ENCODE measurements at places on chromosomes 4 and X. TPM values are rescaled to one million over a fixed set of nuclear protein-coding genes. Genes with fewer than 3 reads are reported as not detected.
A peak's percentile ranks its signal among the peaks of the same experiment; 100 is the strongest.

GRCh38 chr4:8355306-8355705 is 85.2 kb downstream of the ACOX3 start:
- no peak overlapping the region for H3K4me3 ChIP-seq
- peaks cover 16% of the 10 kb centered on the region for H3K4me1 ChIP-seq
- peaks cover 16% of the 10 kb centered on the region for H3K27me3 ChIP-seq
- DNase-seq: peak; percentile 16

DNA sequence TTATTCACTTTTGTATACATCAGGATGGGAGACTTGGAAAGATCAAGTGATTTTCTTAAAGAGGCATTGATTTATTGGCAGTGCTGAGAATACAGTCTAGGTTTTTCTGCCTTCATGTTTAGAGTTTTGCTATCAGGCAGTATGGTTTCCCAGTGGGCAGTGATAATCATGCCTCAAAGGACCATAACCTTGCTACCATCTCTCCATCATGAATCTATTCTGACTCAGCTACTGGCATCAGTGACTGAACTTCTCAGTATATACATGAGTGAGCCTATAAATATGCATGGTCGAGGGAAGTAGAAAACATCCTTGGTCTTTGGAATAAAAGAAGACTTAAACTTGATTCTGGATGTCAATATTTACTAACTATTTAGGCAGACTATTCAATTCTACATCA is 562.0 kb upstream of the AADAT start:
- DNase-seq: peak; percentile 29
- H3K27ac ChIP-seq: no peak overlapping the region
- no peaks in the 10 kb centered on the region for H3K4me1 ChIP-seq
- H3K4me3 ChIP-seq: no peak overlapping the region
- H3K36me3 ChIP-seq: no peaks in the 10 kb centered on the region

- no peaks in the 10 kb centered on the region for H3K36me3 ChIP-seq
- no peak for DNase-seq
- H3K27ac ChIP-seq: no peak overlapping the region
- no peaks in the 10 kb centered on the region for H3K4me1 ChIP-seq
- no peaks in the 10 kb centered on the region for H3K27me3 ChIP-seq
These were observed 69.0 kb downstream of the ATOH1 start for GRCh38 chr4:93897559-93897958.

Gene NPY2R
- not detected for polyA plus RNA-seq

DNA sequence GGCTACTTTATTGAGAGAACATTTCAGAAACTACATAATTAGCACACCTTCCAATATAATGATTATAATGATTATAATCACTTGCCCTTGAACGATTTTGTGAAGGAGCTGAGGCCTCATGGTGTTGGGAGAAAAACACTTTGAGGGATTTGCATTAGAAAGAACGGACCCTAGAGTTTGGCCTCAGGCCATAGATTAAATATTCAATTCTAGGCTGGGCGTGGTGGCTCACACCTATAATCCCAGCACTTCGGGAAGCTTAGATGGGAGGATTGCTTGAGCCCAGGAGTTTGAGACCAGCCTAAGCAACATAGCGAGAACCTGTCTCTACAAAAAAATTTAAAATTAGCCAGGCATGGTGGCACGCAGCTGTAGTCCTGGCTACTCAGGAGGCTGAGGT is 12.9 kb upstream of the PRKG2 start:
- no peak overlapping the region for H3K4me3 ChIP-seq
- DNase-seq: no peak
- H3K27ac ChIP-seq: no peak overlapping the region

Gene ENOX2
- 5.9 TPM for polyA plus RNA-seq

GRCh38 chr4:77263247-77263646 is 106.2 kb downstream of the CCNG2 start:
- no peak overlapping the region for H3K27ac ChIP-seq
- no peak overlapping the region for H3K4me3 ChIP-seq
- no peaks in the 10 kb centered on the region for H3K27me3 ChIP-seq
- DNase-seq: peak; percentile 4
- H3K36me3 ChIP-seq: no peaks in the 10 kb centered on the region

Gene PRRG3
- polyA plus RNA-seq: not detected

GRCh38 chr4:96312046-96312685 is 472.3 kb downstream of the PDHA2 start:
- H3K4me3 ChIP-seq: no peak overlapping the region
- no peaks in the 10 kb centered on the region for H3K4me1 ChIP-seq
- no peaks in the 10 kb centered on the region for H3K36me3 ChIP-seq
- no peak for DNase-seq
- no peaks in the 10 kb centered on the region for H3K27me3 ChIP-seq
- H3K27ac ChIP-seq: no peak overlapping the region

- no peak overlapping the region for H3K27ac ChIP-seq
- H3K36me3 ChIP-seq: peaks cover 7% of the 10 kb centered on the region
- no peak overlapping the region for H3K4me3 ChIP-seq
- DNase-seq: no peak
- peaks cover 2% of the 10 kb centered on the region for H3K27me3 ChIP-seq
- no peaks in the 10 kb centered on the region for H3K4me1 ChIP-seq
These were observed 5.0 kb downstream of the MAP7D3 start for GRCh38 chrX:136246201-136246600.

GRCh38 chrX:35743331-35743730 is 54.8 kb upstream of the MAGEB16 start:
- no peak for DNase-seq
- no peaks in the 10 kb centered on the region for H3K4me1 ChIP-seq
- no peaks in the 10 kb centered on the region for H3K36me3 ChIP-seq

GRCh38 chr4:99859618-99860017 is 34.6 kb downstream of the LAMTOR3 start:
- no peak for DNase-seq
- no peak overlapping the region for H3K27ac ChIP-seq
- no peak overlapping the region for H3K4me3 ChIP-seq
- peaks cover 11% of the 10 kb centered on the region for H3K27me3 ChIP-seq
- no peaks in the 10 kb centered on the region for H3K4me1 ChIP-seq
- H3K36me3 ChIP-seq: no peaks in the 10 kb centered on the region

Gene AR
- 1.5 TPM for polyA plus RNA-seq

DNA sequence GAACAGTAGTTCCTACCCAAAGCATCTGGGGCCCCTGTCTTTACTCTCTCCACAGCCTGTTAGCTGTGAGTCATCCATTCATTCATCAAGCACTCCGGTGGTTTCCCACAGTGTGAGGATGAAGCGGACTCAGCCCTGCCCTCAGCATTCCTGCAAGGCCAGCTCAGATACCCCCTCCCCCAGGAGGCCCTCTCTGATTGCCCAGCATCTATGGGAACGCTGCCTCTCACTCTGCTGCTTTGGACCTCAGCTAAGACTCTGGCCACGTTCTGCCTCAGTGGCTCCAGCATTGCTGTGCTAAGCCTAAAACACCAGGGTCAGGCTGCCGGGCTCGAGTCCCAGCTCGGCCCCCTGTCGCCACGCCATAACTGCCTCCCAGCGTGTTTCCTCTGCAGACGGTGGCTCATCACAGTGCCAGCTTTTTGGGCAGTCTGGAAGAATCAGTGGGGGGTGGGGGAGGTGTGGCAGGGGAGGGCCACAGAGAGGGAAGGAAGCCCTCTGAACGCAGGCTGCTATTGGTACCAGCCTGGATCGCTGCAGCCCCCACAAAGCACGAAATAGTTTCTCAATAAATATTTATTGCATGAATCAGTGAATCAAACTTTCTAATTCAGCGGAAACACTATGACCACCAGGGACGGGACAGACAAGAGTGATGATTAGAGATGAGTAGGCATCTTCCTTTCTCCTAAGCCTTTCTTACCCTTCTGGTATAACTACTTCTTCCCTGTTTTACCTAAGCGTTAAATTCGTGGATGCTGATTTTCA is 74.4 kb downstream of the SORCS2 start:
- peaks cover 33% of the 10 kb centered on the region for H3K27me3 ChIP-seq
- peak; percentile 92 for DNase-seq
- H3K4me3 ChIP-seq: no peak overlapping the region
- H3K27ac ChIP-seq: no peak overlapping the region

DNA sequence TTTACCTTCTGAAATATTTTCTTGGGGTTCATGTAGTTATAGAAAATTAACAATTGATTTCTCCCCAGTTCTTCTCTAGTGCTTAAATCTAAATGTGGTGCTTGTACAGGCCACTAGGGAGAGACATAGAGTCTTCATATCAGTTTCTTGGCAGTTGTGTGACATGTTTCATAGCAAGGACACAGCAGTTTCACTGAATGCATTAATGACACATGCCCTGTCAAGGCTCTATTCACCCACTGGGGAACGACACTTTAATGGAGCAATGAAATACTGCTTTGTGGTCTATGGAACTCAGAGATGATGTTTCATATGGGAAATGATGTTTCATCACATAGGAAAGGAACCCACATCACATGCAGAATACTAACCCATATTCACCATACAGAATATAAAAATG is 2.8 kb downstream of the VEGFC start:
- no peak overlapping the region for H3K27ac ChIP-seq
- peak; percentile 81 for DNase-seq
- peak overlapping the region; percentile 96 for H3K4me3 ChIP-seq
- H3K27me3 ChIP-seq: no peaks in the 10 kb centered on the region

DNA sequence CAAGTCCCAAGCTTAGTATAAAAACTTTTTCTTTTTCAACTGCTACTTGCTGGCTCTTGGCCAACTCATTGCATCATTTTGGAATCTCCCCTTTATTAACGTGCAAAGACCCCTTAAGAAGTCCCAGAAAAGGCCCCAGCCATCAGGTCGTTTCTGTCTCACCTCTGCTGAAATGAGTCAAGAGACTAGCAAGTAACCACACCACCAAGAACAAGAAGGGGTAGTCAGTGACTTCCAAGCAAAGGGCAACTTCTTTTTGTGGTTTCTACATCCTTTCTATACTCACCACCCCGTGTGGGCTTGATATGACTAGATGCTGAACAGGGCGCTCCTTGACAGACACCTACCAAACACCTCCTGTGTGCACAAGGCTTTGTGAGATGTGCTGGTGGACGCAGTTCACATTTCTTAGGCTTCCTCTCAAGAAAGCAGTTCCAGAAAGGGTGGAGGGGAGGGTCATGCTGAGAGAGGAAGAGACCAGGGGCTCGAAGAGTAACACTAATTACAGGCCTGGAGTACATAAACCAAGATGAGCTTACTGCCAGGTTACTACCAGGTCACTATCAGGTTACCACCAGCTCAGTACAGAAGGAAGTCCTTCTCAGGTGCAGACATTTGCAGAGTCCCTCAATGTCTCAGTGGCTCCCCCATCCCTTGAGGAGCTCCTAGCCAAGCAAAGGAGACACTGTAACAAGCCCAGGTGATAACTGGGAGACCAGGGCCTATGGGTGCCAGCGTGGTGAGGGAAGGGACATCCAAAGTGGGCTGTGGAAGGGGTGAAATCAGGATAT is 19.3 kb downstream of the JAKMIP1 start:
- H3K27ac ChIP-seq: no peak overlapping the region
- no peaks in the 10 kb centered on the region for H3K4me1 ChIP-seq
- H3K36me3 ChIP-seq: no peaks in the 10 kb centered on the region
- H3K27me3 ChIP-seq: no peaks in the 10 kb centered on the region
- DNase-seq: no peak

- no peak overlapping the region for H3K4me3 ChIP-seq
- H3K27me3 ChIP-seq: no peaks in the 10 kb centered on the region
- H3K4me1 ChIP-seq: peaks cover 11% of the 10 kb centered on the region
- H3K36me3 ChIP-seq: no peaks in the 10 kb centered on the region
These were observed 329.5 kb upstream of the ZFP42 start for GRCh38 chr4:187666034-187666433.

- H3K4me1 ChIP-seq: peaks cover 3% of the 10 kb centered on the region
- H3K4me3 ChIP-seq: peak overlapping the region; percentile 44
- DNase-seq: no peak
- no peak overlapping the region for H3K27ac ChIP-seq
- H3K27me3 ChIP-seq: peaks cover 35% of the 10 kb centered on the region
These were observed 671 bp upstream of the FHIP1A start for GRCh38 chr4:151408380-151408629.

Measured in IMR-90 (cell line).